ENCODE measurements at places on chromosomes 4 and X.

- DNase-seq, result peak; percentile 70
These were observed 58.1 kb downstream of the FNIP2 start for GRCh38 chr4:158826882-158827281.

- DNase-seq, result peak; percentile 54
These were observed 118.4 kb upstream of the WDR17 start for GRCh38 chr4:175947117-175947722.

DNA sequence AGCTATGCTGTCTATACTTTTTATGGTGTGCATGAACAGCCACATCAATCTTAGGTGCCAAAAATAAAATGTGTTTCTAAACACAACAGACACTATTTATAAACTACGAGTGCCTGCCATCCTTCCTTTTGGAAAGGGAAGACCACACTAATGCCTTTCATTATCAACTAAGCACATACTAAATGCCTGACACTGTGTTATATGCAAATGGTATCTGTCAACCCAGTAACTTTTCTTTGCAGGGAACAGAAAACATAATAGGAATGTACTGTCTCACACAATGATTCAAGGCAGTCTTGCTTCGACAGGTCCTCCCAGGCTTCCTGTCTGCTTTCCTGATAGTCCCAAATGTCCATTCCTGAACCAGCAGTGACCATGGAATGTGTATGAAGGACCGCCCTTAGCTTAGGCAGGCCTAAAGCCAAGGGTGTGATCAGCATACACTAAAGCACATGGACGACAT lies 43.8 kb downstream of the ADGRA3 start:
- peak; percentile 2 for DNase-seq

GRCh38 chrX:66914080-66914479 lies 275.2 kb upstream of the EDA2R start:
- no peak for DNase-seq

GRCh38 chr4:144653781-144654545 lies 8.0 kb downstream of the HHIP start:
- no peak for DNase-seq

GRCh38 chrX:7054219-7055216 lies 93.0 kb upstream of the STS start:
- no peak for DNase-seq

DNA sequence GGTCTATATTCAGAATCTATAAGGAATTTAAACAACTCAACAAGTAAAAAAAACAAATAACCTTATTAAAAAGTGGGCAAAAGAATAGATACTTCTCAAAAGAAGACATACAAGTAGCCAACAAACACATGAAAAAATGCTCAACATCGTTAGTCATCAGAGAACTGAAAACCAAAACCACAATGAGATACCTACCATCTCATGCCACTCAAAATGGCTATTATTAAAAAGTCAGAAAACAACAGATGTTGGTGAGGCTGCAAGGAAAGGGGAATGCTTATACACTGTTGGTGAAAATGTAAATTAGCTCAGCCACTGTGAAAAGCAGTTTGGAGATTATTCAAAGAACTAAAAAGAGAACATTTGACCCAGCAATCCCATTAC lies 201.6 kb downstream of the QDPR start:
- DNase-seq, result no peak

- DNase-seq, result no peak
These were observed 22.6 kb downstream of the SYNPO2 start for GRCh38 chr4:118911238-118911703.

DNA sequence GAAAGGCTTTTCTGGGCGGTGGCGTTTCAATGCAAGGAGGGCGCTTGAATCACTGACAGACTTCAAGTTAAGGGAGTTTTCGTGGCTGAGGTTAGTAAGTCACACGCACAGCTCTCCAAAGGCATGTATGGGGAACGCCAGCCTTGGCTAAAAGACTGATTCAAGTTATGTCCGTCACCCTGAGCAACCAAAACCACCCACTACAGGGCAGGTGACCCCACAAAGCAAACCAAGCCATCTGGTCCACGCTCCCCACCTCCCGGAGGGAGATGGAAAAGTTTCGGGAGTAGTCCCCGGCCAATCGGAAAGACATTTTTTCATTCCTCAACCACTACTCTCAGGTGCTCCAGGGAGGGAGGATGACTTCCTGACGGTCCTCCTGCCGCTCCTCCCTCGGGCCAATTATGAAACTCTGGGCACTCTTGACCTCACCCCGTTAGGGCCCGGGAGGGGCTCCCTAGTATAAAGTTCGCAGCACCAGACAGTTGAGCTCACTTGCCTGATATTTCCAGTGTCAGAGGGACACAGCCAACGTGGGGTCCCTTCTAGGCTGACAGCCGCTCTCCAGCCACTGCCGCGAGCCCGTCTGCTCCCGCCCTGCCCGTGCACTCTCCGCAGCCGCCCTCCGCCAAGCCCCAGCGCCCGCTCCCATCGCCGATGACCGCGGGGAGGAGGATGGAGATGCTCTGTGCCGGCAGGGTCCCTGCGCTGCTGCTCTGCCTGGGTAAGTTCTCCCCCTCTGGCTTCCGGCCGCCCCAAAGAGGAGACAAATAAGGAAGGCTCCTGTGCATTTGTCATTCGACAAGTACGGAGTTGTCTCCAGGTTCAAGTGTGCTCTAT lies at the start of gene EREG:
Gene EREG, plus strand, starts transcription at position 494 of the 840 bp plus-strand sequence. Its CDS starts 164 bp downstream, at position 658.
- DNase-seq, result peak; percentile 35

DNA sequence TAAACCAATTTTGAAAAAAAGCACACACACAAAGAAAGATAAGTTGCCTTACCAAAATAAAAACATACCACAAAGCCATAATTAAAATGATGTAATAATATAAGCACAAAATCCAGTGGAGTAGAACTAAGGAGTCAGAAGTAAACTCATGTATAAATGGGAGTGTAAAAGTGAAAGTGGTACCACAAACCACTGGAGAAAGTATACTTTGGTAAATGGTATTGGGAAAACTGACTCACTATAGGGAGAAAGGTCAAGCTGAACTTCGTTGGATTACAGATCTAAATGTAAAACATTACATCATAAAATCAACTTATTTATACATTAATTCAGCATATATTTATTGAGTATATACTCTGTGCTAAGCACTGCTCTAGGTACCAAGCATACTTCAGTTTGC lies 46.3 kb upstream of the HHIP start:
- no peak for DNase-seq

- no peak for DNase-seq
These were observed 49.9 kb downstream of the DOCK11 start for GRCh38 chrX:118545510-118545909.

- DNase-seq, result no peak
These were observed 130.5 kb upstream of the SLITRK2 start for GRCh38 chrX:145687146-145687545.

GRCh38 chr4:138039010-138039409 lies 203.1 kb downstream of the SLC7A11 start:
- DNase-seq, result peak; percentile 22

GRCh38 chrX:151153667-151154066 lies 22.7 kb upstream of the GPR50 start:
- no peak for DNase-seq

- DNase-seq, result no peak
These were observed 31.3 kb downstream of the NYX start for GRCh38 chrX:41478381-41478911.

DNA sequence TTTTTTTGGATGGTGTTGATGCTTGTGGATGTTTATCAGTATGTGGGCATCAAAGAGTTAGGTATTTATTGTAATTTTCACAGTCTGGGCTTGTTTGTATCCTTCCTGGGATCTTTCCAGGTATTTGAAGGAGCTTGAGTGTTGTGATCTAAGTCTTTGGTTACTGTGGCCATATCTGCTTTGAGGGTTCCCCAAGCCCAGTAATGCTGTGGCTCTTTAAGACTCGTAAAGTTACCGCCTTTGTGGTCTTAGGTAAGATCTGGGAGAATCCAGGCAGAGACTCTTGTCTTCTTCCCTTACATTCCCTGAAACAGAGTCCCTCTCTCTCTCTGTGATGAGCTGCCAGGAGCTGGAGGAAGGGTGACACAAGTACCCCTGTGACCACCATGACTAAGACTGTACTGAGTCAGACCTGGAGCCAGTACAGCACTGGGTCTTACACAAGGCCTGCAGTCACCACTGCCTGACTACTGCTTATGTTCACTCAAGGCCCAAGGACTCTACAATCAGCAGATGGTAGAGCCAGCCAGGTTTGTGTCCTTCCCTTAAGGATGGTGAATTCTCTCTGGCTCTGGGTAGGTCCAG lies 62.2 kb downstream of the FMR1NB start:
- no peak for DNase-seq

DNA sequence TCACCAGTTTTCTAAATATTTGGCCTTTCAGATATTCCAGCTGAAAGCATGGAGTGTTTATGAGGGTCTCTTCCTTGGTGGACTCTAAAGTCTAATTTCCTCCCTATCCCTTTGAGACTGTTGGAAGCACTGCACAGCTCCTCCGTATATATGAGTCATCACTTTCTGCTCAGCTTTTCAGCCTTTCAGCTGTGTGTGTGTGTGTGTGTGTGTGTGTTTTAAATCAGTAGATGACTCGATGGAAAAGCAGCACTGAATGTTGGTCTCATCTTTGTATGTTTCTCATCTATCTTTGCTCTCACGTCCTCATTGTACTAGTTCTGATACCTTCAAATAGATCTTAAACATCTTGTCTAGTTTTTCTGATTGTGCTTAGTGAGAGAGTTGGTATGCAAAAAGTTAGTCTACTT lies 81.6 kb downstream of the ZFX start:
- DNase-seq, result peak; percentile 59

GRCh38 chr4:10611673-10612072 lies 72.9 kb downstream of the CLNK start:
- DNase-seq, result peak; percentile 71

GRCh38 chr4:118076958-118077766 lies 42.9 kb downstream of the NDST3 start:
- DNase-seq, result peak; percentile 61

- peak; percentile 70 for DNase-seq
These were observed 964 bp downstream of the VEGFC start for GRCh38 chr4:176791591-176792325.

DNA sequence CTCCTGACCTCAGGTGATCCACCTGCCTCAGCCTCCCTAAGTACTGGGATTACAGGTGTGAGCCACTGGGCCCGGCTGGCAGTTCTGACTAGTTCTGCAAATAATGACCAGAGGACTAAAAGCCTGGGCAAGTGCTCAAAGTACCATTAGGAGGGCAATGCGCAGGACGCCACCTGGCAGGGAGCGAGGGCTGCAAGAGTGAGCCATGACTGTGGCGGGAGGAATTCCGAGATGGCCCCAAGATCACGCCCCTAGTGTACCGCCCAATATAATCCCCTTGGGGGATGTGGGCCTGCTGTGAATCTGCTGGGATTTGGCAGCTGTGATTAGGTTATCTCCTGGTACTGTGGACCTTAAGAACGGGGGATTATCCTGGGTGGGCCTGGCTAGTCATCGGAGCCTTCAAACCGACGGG lies 26.2 kb upstream of the GPR78 start:
- DNase-seq, result no peak

DNA sequence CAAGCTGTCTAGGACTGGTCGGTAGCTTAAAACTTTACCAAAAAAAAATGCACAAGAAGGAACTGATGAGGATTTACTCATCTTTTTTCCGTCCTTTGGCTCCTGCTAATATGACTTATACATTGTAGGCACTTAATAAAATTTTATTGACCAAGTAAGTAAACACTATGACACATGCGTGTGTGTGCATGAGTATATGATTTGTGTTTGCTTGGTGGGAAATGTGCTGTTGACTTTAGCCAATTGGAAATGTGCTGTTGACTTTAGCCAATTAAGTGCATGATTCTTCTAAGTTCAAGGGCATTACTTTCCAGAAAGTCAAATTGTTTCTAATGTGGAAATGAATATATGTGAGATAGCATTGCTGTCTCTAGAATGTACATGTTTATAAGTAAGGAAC lies 78.3 kb downstream of the FIP1L1 start:
- DNase-seq, result no peak

- DNase-seq, result no peak
These were observed 533.0 kb downstream of the SPRY1 start for GRCh38 chr4:123929565-123929964.

DNA sequence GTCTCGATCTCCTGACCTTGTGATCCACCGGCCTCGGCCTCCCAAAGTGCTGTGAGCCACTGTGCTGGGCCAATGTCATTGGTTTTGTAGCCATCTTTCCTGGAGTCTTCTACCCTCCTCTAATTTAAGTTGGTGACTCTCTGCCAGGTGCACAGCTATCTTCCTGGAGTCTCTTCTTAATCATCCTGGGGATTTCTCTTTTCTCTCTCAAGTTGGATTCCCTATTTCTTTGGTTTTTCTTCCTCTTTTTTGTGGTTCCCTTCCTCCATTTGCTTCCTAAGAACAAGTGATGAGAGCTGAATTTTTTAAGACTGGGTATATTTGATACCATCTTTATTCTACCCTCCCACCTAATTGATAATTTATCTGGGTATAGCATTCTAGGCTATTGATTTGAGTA lies 113.8 kb downstream of the SYNPO2 start:
- no peak for DNase-seq

GRCh38 chr4:76982638-76983584 lies 33.4 kb downstream of the SEPTIN11 start:
- no peak for DNase-seq

GRCh38 chrX:554271-554670 lies 76.3 kb upstream of the SHOX start:
- no peak for DNase-seq

GRCh38 chr4:112510291-112511092 lies 5.5 kb downstream of the NEUROG2 start:
- DNase-seq, result no peak

DNA sequence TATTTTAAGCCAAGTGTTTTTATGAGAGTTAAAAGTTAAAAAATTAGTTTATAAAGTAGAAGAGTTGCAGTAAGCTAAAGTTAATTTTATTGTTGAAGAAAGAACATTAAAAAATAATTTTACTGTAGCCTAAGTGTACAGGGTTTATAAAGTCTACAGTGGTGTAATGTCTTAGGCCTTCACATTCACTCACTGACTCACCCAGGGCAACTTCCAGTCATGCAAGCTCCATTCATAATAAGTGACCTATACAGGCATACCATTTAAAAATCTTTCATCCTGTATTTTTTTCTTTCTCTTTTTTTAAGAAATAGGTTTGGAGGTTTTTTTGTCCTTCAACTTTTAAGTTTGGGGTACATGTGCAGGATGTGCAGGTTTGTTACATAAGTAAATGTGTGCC lies 87.9 kb upstream of the NR3C2 start:
- DNase-seq, result no peak

DNA sequence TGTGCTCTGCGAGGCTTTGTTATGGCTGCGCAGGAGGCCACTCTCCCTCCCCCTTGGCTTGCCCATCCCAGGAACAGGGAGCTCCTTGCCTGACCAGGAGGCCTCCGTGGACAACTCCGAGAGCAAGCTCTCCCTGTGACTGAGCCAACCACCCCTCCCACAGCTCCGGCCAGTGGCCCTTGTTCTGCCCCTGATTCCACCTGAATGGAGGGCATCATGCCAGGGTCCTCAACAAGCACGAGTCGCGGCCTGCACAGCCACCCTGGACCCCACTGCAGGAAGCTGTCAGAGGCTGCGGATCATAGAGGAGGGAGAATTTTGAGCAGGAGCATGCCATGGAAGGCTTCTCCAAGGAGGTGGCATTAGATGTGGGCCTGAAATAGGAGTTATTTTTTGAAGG lies 44.8 kb upstream of the GRPEL1 start:
- DNase-seq, result no peak

- peak; percentile 19 for DNase-seq
These were observed 47.0 kb downstream of the SPRY1 start for GRCh38 chr4:123443401-123444289.

Data from dermis blood vessel endothelial cell (primary cell).